ENCODE measurements at places on chromosomes 7 and 10. TPM values are rescaled to one million over a fixed set of nuclear protein-coding genes. Genes with fewer than 3 reads are reported as not detected.

Gene PURB
- total RNA-seq: 13.8 TPM

Gene PLCE1
- 4.2 TPM for total RNA-seq

Gene CALHM1
- total RNA-seq: not detected

Gene REEP3
- 17.7 TPM for total RNA-seq

Gene HUS1
- 29.6 TPM for total RNA-seq

Gene TAS2R38
- total RNA-seq: not detected

Gene CUBN
- 0.92 TPM for total RNA-seq

Gene TMEM196
- total RNA-seq: not detected

DNA sequence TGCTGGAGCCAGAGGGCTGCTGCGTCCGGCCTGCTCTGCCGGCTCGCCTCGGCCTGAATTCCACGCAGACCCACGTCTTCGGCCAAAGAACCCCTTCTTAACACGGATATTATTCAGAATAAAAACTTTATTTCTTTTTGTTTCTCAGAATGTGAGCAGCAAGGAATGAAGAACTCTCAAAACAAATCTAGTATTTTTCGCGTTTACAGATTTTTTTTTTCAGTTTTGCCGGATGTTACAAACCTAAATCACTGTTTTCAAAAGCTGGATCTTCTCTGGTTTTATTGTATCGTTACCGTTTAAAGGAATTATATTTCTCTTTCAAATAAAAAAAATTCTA, 4.4 kb upstream of the HOXA2 start:
- DNase-seq: no peak

GRCh38 chr7:150400788-150401423, 21.8 kb downstream of the ZNF775 start:
- peak; percentile 26 for DNase-seq

- no peak for DNase-seq
Observed at GRCh38 chr10:36341471-36341870, 699.4 kb upstream of the FZD8 start.

DNA sequence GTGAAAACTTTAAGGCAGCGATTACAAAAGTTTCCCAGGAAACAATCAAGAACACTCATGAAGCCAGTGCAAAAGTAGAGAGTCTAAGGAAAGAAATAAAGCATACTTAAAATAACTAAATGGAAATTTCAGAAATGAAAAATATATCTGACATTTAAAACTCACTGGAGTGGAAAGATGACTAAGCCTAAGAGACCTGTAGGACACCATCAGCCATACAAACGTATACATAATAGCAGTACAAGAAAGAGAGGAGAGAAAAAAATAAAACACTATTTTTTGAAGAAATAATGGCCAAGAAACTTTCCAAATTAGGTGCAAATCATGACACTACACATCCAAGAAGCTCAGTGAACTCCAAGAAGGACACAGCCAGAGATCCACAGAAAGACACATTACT, 5.4 kb upstream of the AKR1D1 start:
- DNase-seq: no peak

- DNase-seq: peak; percentile 66
Observed at GRCh38 chr10:70255329-70256299, 22.4 kb upstream of the PPA1 start.

GRCh38 chr7:24924375-24924774, 55.6 kb downstream of the OSBPL3 start:
- no peak for DNase-seq

GRCh38 chr10:92239151-92239599, 51.7 kb downstream of the CPEB3 start:
- no peak for DNase-seq

GRCh38 chr7:118863966-118864365, 639.5 kb downstream of the ANKRD7 start:
- DNase-seq: no peak

GRCh38 chr10:97204826-97205679, 19.3 kb upstream of the SLIT1 start:
- DNase-seq: no peak

DNA sequence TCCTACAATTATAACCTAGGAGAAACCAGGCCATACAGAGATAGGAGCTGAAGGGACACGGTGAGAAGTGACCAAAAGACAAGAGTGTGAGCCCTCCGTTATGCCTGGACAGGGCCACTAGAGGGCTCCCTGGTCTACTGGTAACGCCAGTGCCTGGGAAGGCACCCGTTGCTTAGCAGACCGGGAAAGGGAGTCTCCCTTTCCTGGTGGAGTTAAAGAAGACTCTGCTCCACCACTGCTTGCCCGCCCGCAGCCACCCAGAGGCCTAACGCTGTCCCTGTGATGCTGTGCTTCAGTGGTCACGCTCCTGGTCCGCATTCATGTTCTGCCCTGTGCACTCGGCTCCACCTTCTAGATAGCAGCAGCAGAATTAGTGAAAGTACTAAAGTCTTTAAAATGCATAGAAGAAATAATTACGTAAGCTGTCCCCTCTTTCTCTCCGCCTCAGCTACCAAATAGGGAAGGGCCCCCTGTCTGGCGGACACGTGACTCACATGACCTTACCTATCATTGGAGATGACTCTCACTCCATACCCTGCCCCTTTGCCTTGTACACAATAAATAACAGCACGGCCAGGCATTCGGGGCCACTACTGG, 34.8 kb downstream of the GRID2IP start:
- DNase-seq: peak; percentile 89

GRCh38 chr7:95092324-95092723, 184.9 kb downstream of the PPP1R9A start:
- no peak for DNase-seq

- DNase-seq: no peak
Observed at GRCh38 chr10:18087355-18087754, 52.9 kb upstream of the CACNB2 start.

GRCh38 chr7:150983893-150984368, 5.8 kb upstream of the KCNH2 start:
- DNase-seq: peak; percentile 37

GRCh38 chr10:31773749-31774298, 154.8 kb downstream of the ARHGAP12 start:
- DNase-seq: no peak

- DNase-seq: no peak
Observed at GRCh38 chr10:17989908-17990767, 38.4 kb downstream of the SLC39A12 start.

DNA sequence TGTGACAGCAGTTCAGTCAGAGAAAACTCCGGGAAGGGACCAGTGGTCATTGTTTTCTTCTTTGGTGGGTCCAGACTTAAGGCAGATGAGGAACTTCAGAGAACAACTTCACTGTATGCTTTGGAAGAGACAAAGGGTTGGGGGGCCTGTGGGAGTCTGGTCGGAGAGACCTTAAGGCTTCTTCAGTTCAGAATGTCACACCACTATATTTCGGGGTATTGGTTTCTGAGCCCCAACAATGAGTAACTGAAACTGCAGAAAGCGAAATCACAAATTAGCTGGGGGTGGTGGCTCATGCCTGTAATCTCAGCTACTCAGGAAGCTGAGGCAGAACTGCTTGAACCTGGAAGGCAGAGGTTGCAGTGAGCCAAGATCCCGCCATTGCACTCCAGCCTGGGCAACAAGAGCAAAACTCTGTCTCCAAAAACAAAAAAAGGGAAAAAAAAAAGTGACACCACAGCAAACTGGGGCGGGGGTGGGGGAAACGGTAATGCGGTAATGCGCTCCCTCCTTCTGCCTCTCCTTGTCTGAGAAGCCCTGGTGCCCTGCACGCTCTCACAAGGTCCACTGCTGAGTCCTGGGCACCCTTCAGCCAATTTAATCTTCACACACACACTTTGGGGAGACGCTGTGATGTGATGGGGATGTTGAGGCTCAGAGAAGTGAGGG, 2.2 kb upstream of the ADIRF start:
- DNase-seq: no peak

DNA sequence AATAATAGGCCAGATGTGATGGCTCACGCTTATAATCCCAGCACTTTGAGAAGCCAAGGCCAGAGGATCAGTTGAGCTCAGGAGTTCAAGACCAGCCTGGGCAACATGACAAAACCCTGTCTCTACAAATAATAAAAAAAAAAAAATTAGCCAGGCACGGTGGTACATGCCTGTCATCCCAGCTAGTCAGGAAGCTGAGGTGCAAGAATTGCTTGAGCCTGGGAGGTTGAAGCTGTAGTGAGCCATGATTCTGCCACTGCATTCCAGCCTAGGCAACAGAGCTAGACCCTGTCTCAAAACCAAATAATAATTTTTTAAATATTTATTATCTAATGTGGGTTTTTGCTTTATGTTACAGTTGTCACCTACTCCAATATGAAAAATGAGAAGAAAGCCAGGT, 178.9 kb downstream of the ADK start:
- DNase-seq: no peak

DNA sequence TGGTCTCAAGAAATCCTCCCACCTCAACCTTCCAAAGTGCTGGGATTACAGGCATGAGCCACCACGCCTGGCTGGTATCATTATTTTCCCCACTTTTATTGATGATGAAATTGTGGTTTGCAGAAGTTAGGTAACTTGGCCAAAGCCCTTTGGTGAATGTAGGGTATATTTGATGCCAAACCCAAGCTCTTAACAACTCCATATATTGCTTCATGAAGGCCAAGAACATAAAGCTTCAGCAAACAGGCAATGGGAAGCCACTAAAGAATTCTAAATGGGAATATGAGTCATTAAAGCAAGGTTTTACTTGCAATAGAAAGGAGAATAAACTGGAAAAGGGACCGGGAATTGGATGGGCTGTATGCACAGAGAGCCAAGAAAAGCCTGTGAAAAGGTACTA, 142.7 kb downstream of the KMT2E start:
- DNase-seq: no peak

GRCh38 chr7:22167482-22167881, 189.5 kb downstream of the RAPGEF5 start:
- no peak for DNase-seq

GRCh38 chr10:71821909-71822763, 28.9 kb downstream of the PSAP start:
- DNase-seq: no peak

DNA sequence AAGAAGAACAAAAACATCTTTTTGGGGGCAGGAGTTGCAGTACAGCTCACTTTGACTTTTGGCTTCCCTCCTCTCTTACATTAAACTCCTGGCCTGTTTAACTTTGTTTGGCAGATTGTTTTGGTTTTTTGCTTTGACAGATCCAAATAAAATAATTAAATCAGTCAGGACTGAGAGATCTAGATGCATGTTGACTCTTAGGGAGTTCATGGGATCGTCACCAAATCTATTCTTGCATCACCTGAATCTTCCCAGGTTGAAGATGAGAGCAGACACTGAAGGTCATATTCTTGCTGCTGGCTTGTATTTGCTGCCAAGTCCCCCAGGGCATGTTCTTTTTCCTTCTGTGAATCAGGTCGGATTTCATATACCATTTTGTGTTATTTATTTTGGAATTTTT, 759.4 kb downstream of the CNTNAP2 start:
- DNase-seq: no peak

DNA sequence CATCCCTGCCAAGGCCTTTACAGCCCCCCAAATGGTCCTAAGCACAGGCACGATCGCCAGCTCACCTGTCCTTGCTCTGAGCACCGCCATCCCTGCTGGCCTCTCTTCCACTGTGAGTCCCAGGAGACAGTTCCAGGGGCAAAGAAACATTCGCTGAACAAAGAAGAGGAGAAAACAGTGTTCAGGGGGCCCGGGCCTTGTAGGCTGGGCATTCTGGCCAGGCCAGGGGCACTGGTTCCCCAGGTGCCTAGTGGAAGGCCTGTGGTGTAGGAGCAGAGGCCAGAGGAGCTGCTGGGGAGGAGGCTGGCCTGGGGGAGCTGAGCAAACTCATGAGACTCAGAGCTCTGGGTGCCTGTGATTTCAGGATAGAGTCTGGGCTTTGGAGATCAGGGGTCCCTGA, 22.6 kb downstream of the AQP1 start:
- DNase-seq: no peak

GRCh38 chr7:42883950-42884349, 27.9 kb downstream of the C7orf25 start:
- no peak for DNase-seq

DNA sequence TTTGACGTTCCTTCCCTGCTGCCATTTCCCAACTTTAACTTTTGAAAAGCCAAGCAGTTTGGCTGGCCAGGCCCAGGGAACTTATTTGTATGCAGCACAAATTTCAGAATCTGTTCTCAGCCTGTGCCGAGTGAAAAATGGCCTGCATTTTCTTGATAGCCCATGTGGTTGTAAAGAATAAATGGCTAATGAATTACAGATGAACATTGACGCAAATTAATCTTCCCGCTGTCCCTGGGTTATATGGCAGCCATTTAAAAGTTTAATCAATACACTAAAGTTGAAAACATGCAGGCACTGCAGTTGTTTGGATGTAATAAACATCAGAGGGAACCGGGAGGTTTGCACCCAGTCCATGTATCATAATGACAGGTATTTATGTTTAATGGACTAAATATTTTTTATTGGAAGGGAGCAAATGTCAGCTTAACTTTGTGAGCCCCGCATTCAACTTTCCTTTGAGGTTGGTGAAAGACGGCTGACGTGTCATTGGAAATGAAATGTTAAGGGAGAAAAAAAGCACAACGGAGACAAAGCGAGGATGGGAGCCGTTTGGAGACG, 1092.4 kb downstream of the LRMDA start:
- no peak for DNase-seq

GRCh38 chr10:24201503-24202180, 7.3 kb upstream of the KIAA1217 start:
- no peak for DNase-seq

- DNase-seq: no peak
Observed at GRCh38 chr7:80533287-80533686, 21.4 kb upstream of the GNAT3 start.

DNA sequence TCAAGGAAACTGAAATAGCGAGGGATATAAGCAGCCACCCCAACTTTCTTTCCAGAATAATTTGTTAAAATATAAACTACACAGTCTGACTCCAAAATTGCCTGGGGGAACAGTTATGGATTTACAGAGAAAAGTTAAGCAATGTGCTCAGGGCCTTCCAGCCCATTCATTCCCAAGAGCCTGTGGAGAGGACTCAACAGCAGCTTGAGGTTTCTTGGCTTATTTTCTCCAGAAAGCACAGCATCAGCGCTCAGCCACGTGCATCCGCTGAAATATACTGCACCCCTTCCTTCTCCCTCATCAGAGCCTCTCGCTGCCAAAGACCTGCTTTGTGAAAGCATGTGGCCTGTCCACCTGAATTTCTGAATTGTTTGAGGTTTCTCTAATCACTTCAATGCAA, 375.2 kb upstream of the VWC2 start:
- no peak for DNase-seq

DNA sequence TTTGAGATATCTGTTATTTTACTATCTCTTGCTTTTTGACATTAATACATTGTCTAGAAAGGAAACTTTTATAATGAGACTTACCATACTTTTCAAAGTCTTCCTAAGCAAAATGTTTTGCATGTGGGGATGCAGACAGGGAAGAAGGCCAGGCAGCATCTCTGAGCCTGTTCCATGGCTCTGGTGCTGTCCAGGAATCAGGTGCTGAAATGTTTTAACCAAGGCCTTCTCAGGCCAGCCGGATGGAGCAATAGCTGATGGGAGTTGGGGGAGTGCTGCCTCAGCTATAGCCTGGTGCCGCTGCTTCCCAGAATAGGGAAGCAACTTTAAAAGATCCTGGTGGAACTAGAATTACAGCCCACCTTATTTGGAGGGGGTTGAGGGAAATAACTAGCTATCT, 38.5 kb downstream of the CRTAC1 start:
- no peak for DNase-seq

GRCh38 chr7:18547509-18548187, 52.1 kb downstream of the HDAC9 start:
- no peak for DNase-seq

Measured in Right ventricle myocardium inferior (tissue), 1 donor.